ENCODE measurements at places on chromosomes 2 and 18.

DNA sequence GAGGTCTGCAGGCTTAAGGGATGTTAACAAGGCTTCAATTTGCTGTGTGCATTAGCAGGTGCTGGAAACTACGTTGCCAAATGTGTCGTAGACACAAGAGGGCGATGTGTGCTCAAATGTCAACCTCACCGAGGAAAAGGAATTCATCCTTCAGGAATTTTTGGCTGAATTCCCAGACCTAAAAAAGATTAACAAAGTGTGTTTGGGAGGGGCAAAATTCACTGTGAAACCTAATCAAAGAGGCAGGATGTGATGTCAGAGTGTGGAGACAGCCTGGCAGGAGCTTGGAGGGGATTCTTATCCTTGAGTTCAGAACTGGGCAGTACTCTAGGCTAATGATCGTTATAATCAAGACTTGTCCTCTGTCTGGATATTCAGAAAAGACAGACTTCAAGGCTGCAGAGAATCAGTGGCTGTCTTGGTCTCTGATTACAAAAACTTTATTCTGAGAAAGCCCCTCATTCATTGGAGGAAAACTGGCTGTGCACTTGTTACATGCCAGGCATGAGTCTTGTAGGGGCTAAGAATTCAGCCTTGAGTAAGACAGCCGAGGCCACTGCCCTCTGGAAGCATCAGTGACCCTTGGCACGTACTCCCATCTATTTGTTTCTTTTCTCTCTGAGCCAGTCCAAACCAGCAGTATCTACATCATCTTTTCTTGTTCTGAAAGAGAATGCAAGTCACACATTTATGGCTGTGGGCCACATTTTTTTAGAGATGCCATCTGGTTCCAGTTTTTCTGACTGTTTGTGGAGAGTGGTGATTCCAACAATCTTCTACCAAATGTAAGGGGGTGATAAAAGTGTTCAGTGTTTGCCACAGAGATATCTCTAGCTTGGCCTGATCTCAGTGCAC, 18.7 kb upstream of the SCYGR1 start:
- peak; percentile 96 for DNase-seq

DNA sequence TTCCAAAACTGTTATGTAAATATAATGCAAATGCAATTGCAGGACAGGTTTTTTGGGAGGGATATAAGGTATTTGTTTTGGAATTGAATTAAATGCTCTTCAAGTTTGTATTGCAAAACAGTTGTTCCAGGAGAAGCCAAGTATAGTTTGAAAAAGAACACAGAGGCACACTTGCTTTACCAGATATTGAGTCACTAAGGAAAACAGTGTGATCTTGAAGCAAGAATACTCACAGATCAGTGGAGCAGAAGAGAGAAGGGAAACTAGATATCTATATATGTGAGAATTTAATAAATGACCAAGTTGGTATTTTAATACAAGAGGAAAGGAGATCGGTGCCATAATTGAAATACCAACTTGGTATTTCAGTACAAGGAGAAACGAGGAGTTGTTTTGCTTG, 178.9 kb downstream of the CAPN13 start:
- no peak for DNase-seq

- peak; percentile 24 for DNase-seq
These were observed 497.3 kb downstream of the CCDC85A start for GRCh38 chr2:56680971-56681631.

GRCh38 chr2:164879901-164880535, 38.4 kb upstream of the COBLL1 start:
- no peak for DNase-seq

- no peak for DNase-seq
These were observed at the start of gene NLRC4 for GRCh38 chr2:32264422-32265105. Gene NLRC4, minus strand, starts transcription at chr2:32264886. Its CDS starts 8,111 bp downstream, at chr2:32256775.

DNA sequence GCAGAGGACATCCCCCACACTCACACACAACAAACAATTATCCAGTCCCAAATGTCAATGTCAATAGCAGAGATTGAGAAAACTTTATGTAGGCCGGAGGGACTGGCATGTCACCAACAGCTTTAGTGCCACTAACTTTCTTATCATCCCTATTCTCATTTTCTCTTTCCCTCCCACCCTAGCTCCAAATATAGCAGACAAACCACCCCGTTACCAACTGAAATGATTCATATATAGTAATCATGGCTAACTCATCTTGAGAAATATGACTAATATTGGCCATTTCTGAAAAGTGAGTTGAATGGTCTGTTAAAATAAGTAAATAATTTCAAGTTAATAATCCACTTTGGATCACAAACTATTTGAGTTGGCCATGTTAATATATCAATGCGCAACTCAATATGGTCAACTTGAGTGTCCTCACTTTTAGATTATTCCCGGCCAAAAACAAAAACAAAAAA, 242.1 kb upstream of the RND3 start:
- DNase-seq, result no peak

DNA sequence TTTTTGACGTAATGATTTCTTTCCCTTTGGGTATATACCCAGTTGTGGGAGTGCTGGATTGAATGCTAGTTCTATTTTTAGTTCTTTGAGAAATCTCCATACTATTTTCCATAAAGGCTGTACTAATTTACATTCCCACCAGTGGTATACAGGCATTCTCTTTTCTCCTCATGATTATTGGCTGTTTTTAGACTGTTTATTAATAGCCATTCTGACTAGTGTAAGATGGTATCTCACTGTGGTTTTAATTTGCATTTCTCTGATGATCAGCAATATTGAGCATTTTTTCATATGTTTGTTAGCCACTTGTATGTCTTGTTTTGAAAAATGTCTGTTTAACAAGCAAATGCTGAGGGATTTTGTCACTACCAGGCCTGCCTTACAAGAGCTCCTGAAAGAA, 9.2 kb upstream of the CD28 start:
- DNase-seq, result no peak

- DNase-seq, result no peak
These were observed 11.2 kb downstream of the CASP10 start for GRCh38 chr2:201194097-201194496.

DNA sequence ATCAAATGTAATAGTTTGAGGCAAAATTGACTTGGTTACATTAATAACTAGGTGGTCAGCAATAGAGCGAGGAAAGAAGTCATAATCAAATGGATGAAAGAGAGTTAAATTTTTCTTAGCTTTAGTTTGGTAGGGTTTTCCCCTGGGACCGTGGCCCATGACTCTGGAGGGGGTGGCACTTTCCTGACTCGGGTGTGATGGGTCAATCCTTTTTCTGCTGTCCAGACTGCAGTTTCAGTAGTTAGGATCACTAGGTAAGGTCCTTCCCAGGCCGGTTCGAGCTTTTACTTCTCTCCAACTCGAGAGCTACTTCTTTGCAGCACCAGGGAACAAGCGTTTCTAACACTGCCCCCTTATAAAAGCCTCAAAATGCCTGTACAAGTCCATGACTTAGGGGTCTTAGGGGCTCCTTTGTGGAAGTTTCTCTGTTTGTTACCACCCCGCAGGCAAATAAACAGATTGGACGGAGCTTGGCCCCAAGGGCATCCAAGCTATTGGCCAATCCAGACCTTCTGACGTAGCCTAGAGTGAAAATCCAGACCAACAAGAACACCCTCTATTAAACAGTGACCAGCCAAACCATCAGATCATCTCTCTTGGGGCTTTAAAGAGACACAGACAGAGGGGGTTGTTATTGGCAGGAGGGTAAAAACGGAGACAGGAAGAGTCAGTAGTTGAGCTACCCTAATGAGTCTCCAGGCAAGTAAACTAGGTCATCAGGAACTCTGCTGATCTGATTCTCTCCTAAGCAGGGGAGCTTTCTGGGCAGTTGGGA, 9.4 kb upstream of the CEP68 start:
- no peak for DNase-seq

DNA sequence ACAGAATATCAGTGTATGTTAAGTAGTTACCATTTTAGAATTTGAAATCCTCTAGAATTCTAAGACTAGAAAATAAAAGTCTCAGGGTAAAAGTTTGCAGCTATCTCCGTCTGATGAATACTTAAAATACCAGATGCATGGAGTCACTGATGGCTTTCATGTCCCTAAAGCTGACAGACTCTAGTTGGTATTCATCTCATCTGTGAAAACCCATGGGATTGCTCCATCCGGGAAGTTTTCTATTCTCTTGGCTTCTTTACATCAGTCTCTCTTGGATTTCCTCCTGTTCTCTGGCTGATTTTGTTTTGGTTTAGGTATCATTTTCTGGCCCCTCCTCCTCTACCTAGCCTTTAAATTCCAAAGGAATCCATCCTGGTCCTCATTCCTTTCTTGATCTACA, 465.6 kb upstream of the POU3F3 start:
- DNase-seq, result no peak

DNA sequence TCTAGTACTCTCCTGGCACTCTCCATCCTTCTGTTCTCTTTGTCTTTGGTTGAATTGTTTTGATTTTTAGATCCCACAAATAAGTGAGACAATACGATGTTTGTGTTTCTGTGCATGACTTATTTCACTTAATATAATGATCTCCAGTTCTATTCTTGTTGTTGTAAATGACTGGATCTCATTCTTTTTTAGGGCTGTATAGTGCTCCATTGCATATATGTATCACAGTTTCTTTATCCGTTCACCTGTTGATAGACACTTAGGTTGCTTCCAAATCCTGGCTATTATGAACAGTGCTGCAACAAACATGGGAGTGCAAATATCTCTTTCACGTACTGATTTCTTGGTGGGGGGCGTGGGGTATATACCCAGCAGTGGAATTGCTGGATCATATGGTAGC, 245.0 kb downstream of the ADCYAP1 start:
- no peak for DNase-seq

- no peak for DNase-seq
These were observed 288.4 kb upstream of the ID2 start for GRCh38 chr2:8393506-8393905.

All from AG09309 (cell line).